Activated CD4-positive, CD25-positive, alpha-beta regulatory T cell (primary cell): ENCODE measurements at places on chromosomes 3 and 15.

- no peak for DNase-seq
Observed at GRCh38 chr3:186362988-186363387, 954 bp upstream of the DGKG start.

DNA sequence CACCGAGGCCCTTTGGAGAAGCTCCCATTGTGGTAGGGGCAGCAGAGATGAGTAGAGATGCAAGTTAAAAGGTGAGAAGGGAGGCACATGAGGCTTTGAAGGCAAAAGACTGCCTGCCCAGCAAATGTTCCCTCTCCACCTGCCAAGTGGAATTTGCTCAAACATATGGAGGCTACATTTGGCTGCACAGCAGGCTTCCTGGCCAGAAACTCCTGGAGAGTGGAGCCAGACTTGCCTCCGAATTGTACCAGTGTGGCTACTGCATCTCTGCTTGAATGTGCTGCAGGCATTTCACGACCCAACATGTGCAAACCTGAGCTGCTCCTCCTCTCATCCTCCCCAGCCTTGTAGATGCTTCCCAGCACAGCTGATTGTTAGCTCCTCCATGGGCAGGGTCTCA, 229.2 kb downstream of the ZNF621 start:
- no peak for DNase-seq

DNA sequence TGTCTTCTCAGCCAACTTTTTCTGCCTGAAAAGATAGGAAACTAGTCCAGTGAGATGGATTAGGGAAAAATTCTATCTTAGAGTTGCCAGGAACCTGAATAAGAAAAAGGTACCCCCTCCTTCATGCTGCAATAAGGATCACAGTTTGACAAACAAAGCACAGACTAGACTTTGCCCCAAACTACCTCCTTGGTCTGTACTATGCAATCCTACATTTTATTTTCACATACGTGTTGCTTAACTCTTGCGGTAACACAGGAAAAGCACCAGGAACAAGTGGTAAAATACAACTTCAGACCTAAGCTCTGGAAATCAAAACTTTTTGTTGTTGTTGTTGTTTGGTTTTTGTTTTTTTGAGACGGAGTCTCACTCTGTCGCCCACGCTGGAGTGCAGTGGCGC, 11.3 kb upstream of the IL12A start:
- no peak for DNase-seq

DNA sequence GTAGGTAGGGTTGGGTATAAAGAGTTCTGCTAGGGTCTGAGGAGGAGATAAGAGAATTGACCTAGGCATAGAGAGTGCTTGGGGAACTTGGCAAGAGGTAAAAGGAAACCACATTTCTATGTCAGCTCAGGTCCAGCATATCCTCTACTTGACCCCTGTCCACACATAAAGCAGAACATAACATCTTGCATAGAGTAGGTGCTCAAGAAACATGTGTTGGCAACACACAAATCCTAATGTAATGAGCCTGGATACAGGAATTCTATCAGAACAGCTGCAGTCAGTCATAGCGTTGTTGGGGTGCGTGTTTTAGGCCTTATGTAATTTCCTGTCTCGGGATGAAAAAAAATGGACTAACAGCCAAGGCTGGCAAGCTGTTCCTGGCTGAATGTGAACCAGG, 35.0 kb upstream of the PLCL2 start:
- no peak for DNase-seq

- no peak for DNase-seq
Observed at GRCh38 chr15:81085213-81085612, 48.9 kb upstream of the CFAP161 start.

- DNase-seq, result no peak
Observed at GRCh38 chr3:150985711-150986110, 13.2 kb upstream of the CLRN1 start.

DNA sequence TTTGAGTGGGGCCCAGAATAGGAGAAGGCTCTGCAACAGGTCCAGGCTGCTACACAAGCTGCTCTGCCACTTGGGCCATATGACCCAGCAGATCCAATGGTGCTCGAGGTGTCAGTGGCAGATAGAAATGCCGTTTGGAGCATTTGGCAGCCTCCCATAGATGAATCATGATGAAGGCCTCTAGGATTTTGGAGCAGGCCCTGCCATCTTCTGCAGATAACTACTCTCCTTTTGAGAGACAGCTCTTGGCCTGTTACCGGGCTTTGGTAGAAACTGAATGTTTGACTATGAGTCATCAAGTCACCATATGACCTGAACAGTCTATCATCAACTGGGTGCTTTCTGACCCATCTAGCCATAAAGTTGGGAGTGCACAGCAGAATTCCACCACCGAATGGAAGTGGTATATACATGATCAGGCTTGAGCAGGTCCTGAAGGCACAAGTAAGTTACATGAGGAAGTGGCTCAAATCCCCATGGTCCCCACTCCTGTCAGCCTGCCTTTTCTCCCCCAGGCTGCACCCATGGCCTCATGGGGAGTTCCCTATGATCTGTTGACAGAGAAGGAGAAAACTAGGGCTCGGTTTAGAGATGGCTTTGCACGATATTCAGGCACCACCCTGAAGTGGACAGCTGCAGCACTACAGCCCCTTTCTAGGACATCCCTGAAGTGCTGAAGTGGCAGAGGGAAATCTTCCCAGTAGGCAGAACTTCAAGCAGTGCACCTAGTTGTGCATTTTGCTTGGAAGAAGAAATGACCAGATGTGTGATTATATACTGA, 971.4 kb downstream of the MCTP2 start:
- DNase-seq, result no peak

DNA sequence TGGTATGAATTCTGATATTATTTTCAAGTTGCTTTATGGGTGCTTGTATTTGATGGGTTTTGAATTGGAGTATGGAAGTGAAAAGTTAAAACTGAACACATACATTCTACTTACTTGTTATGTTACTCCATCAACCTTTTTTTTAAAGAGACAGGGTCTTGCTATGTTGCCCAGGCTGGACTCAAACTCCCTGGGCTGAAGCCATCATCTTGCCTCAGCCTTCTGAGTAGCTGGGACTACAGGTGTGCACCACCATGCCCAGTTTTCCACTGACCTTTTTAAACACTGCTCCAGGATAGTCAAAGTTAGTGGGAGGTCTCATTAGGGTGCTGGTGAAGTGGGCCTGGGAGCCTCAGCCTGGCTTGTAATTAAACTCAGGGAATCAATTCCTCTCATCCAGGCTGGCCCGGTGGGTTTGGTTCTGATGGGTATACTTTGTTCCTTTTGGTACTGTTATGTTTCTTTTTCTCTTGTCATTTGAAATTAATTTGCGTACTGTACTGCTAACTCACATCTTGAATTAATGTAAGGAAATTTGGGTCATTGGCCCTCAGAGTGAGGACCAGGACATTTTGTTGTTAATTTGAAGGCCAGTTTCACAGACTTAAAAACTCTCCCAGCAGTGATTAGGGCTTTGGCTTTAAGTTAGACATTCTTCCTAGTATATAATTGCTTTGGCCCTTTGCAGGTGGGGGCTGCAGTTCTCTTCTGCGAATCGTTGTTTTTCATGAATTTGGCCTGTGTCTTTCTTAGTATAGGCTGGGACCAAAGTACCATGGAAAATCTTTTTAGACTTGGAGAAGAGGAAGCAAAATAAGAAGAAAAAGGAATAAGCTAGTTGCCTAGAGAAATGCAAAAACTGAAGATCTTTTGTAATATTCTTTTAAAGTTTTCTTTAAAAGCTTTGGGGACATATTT, 66.9 kb downstream of the FNDC3B start:
- no peak for DNase-seq

- DNase-seq, result no peak
Observed at GRCh38 chr3:27380433-27381357, 11.5 kb upstream of the NEK10 start.

DNA sequence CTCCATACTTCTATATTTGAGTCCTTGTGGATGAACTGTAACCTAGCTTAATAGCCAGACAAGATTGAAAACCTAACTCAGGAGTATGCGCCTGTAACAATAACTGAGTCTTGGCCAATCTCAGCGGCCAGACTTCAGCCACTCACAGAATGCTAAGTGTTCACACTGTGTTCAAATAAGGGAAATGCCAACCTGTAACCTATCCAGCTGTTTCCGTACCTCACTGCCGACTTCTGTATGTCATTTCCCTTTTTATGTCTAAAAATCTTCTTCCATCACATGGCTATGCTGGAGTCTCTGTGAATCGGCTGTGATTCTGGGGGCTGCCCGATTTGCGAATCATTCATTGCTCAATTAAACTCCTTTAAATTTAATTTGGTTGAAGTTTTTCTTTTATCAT, 169.2 kb downstream of the NFKBIZ start:
- no peak for DNase-seq

GRCh38 chr3:46460051-46460450, 4.7 kb downstream of the LTF start:
- DNase-seq, result no peak

DNA sequence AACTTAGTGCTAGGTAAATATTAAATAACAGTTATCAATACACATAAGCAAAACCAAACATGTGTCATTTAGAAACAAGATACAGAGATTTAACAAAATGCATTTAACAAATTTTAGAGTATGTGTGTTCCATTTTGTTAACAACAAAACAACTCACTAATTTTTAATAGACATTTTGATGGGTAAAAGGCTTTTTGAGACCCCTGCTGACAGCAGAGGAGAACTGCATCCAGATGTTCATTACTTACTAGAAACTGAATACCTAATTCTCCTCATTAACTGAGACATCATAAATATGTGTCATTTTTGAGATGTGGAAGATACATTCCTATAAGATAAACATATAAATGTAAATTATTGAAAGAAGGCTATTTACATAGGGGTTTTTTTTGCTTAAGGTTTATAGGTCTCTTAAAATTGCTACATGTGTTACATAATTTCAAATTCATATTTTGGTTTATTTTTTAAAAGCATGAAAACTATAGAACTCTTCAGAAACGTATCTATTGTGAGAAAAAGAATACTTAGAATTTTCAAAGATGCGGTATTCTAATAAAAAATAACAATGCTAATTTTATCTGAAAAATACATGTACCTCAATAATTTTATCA, 1009.8 kb downstream of the TUSC7 start:
- no peak for DNase-seq

- no peak for DNase-seq
Observed at GRCh38 chr3:177157492-177157891, 39.8 kb downstream of the TBL1XR1 start.

GRCh38 chr3:100110162-100110561, 4.1 kb downstream of the FILIP1L start:
- DNase-seq, result no peak

GRCh38 chr3:122299872-122300460, 25.1 kb upstream of the CSTA start:
- DNase-seq, result peak; percentile 1

DNA sequence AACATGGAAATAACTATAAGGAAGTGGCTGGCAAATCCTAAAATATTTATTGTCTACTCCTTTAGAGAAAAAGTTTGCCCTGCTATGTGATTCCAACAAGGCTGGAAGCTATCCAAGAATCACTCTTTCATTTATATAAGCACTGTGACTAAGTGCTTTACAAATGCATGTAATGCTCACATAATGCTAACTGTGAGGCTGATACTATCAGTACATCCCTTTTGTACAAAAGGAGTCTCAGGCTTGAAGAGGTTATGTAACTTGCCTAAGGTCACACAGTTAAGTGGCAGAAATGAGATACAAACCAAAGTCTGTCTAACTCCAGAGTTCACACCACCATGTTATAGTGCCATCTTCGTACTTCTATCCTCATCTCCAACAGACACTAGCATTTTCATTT, 17.0 kb downstream of the TOPBP1 start:
- no peak for DNase-seq

DNA sequence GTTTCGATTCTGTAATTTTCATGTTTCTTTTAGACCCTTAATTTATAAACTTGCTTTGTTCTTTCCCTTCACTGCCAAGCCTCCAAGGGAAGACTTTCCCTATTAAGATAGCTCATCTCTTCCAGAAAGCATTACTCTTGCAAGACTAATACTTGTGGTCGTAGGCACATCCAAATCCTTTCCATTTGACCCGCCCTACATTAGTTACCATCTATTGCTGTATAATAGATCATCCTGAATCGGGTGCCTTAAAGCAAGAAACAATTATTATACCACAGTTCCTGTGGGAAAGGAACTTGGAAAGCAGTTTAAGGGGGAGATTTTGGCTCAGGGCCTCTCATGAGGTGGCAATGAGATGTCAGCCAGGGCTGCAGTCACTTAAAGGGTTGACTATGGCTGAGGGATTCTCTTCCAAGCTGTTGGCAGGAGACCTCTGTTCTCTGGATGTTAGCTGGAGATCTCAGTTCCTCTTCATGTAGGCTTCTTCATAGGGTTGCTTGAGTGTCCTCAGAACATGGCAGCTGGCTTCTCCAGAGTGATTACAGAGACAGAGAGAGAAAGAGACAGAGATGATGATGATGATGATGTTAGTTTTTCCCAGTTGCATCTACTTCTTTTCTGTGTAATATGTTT, 570.4 kb upstream of the TGFBR2 start:
- no peak for DNase-seq

DNA sequence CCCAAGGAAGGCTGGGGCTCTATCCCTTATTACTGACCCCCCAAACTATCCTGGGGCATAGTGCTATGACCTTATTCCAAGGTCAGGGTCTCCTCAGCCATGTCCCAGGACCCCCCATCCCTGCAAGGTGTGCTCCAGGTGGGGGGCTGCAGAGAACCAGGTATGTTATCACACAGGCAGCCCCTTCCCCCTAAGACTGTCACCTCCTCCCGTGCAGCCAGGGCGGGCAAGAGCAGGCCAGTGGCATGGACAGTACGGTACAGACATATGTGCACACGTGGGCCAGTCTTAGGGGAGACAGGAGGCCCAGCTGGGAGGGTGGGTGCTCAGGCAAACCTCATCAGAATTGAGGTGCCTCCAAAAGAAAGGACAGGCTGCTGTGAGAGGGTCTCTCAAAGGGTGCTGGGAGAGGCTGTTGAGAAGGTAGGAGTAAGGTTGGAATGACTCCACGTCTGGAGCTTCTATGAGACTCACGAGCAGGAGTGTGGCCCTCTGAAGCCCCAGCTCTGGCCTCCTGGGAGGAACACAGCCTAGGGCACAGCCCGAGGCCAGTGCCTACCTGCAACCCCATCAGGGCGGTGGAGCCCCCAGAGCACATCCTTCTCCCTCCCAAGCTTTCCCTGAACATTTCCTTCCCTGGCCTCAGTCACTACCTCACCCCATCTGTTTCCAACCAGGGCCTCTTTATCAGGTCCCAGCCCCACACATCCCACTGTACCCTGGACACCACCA, 1.7 kb upstream of the COL7A1 start:
- no peak for DNase-seq
